CD8-positive, alpha-beta memory T cell (primary cell): ENCODE measurements at places on chromosomes 1 and 21.

DNA sequence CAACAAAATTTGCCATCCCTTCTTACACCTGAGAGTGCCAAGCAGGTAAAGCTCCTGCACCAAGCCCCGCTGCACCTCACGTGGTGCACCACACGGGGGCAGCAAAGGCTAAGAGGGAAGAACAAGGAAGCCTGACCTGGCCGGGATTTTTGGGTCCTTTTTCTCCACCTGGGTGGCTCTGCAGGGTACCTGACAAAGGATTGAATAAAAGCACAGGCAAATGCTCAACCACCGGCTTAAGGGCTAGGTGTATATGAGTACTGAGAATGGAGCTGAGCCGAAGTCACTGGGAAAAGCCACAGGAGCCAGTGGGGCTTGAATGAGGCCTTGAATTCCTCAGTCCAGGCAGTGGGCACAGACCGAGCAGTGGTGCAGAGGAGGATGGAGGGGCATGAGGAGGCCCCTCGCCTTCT lies 36.4 kb downstream of the ZNF697 start:
- DNase-seq = no peak

- DNase-seq = no peak
Measured at GRCh38 chr1:235776396-235776795, 90.3 kb downstream of the LYST start.

DNA sequence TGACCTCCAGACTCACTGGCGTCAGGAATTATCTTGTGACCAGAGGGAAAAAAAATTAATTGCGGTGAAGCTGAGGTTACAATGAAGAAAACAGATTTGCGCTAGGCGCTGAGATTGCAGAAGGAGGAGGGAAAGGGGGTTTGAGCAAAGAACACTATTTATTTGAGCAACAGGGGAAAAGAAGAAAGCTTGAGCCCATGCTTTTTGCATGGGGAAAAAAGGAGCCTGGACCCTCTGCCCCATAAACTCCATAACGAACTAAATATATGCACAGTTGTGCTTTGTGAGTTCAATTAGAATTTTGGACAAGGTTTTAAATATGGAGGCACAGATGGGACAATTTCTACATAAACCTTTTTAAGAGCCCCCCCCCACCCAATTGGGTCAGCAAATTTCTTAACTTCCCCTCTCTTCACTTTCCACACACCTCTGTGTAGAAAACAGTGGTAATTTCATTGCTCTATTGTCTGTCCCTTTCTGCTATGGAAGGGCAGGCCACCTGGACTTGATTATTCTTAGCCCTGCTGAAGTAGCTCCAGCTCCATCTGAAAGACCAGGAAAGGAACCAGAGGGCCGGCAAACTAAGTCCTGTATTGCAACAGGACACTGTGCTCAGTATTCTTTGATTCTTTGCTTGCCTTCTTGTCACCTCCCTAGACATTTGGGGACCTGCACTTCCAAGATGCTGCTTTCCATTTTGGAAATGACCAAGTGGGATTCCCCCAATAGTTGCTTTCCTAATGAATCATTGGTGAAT lies 862 bp upstream of the ID3 start:
- no peak for DNase-seq

DNA sequence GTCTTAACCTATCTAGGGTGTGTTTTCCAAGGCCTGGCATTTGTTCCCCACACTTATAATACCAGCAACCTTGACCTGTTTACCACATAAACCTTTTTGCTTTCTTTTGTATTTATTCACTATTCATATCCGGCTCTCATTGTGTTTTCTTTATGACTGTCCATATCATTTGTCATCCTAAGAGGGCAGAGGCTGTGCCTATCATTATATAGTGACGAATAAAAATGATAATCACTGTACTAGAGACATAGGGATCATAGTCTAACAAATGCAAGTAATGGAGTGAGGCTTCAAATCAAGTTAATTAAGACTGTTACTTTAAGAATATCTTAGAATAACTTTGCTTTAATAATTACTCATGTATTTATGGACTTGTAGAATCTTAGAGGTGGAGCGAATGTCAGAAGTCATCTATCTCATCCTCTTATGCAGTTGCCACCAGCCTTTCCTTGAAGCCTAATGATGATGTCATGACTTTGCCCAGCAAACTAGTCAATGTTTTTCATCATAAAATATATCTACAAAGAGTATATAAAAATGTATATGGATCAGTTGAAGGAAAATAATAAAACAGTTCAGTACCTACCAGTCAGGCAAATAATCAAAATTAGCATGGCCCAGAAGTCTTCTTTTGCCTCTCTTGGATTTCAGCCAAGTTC lies 4.7 kb upstream of the ETV3 start:
- no peak for DNase-seq

GRCh38 chr1:172670316-172670715 lies 11.4 kb downstream of the FASLG start:
- DNase-seq = no peak

DNA sequence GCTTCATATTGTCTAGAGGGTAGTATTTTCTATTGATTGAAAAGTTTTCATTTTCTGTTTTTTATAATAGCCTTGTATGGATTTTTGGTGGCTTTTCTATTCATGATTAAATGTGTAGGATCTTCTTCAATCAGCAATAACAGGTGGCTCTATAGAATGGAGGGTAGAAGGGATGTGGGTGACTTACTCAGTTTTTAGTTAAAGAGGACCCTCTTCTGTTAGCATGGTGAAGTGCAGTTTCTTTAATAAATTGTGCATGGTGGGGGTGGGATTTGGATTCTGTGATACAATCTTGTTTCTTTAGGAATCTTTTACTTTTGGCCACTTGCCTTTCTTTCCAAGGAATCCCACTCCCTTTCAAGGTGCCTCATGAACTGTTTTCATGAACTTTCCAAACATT lies 64.7 kb downstream of the SLC35A3 start:
- DNase-seq = no peak

- peak; percentile 47 for DNase-seq
Measured at GRCh38 chr1:206658264-206658980, 23.1 kb downstream of the DYRK3 start.

DNA sequence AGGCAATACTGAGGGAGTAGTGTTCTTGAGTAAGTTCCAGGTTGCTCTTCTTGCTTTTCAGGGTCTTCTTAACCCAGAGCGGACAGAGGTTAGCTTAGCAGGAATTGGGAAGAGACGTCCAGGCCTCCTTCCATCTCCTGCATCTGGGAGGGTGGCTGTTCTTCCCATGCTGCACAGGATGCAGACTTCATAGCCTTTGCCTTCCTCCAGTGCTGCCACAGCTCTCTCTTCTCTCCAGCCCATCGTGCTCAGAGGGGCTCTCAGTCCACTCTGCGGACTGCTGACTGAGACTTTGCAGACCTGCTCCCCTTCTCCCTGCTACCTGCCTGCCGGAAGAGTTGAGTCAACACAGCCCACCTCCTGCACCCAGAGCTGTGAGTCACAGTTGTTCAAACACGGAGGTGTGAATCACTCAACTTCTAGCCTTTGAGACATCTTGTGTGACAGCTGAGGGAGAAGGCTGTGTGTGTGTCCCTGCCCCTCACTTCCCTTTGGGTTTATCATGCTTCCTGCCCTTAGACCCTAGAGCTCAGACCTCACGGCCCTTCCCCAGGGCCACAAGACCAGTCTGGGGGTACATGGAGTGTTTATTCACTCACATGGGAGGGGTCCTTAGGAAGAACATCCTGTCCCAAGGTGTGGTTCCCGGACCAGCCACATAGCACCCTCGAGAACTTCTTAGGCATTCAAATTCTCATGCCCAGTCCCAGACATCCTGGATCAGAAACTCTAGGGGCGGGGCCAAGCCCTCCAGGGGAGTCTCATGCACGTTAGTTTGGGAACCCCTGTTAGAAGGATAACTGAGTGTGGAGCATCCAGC lies 158.3 kb upstream of the CACNA1E start:
- no peak for DNase-seq

DNA sequence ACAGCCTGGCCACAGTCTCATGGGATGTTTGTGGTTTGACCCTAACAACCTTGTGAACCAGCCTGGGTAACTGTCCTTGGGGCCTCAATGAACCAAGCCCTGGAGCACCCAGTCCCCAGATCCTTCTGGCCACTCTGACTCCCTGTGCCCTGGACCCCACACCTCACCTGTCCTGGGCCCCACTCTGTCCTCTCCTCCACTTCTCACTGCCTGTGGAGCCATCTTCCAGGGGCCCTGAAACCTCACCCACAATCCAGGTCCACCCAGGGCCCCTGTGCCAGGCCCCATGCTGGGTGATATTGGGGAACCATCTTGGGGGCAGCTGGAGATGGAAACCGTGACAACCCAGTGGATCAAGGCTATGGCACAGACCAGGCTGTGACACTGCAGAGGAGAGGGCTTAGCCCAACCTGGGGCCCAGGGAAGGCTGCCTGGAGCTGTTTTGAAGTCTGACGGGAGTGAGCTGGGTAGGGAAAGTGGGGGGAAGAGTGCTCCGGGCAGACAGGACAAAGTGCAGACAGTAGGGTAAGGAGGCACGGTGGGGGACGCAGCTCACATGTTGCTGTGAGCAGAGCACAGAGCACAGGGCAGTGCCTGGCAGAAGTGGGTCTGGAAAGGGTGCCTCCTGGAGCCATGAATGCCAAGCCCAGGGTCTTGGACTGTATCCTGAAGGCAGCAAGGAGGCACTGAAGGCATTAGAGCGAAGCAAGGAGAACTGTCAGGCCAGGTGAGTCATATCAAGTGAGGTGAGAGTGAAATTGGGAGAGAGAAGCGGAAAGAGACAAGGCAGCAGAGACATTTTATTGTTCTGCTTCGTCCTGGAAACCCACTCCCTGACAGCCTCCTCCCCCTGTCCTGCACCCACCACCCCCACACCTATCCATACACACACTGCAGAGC lies 12.1 kb upstream of the LRP8 start:
- DNase-seq = no peak

- DNase-seq = no peak
Measured at GRCh38 chr1:57091642-57092041, 125.8 kb upstream of the C8B start.

GRCh38 chr1:212310383-212310782 lies 25.2 kb downstream of the PPP2R5A start:
- DNase-seq = no peak

- DNase-seq = no peak
Measured at GRCh38 chr21:26888931-26889330, 43.7 kb upstream of the ADAMTS1 start.

DNA sequence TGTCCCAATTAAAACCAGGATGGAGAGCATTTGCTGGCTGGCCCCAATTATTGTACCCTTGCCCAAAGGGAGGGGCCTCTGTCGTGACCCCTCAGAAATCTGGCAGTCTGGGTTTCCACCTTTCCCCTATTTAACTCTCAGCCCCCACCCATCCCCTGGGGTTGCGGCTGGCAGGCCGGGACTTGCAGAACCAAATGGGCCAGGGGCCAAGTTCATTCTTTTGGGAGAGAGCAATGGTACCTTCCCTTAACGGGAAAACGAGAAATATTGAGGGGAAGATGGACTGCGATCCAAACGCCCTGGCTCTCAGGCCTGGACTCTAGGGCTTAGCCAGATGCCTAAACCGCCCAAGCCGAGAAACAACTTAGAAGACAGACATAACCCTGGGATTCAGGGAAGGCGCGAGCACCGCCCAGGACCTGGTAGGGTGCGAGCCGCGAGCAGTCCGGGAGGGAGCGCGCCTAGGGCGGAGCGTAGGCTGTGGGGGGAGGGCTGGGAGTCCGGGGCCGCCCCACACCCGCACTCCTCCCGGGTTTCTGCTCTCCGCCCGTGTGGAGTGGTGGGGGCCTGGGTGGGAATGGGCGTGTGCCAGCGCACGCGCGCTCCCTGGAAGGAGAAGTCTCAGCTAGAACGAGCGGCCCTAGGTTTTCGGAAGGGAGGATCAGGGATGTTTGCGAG lies at the start of gene SLC27A3:
SLC27A3 (plus strand) TSS at position 628 of the 678 bp plus-strand sequence. CDS start 91 bp downstream, outside the sequence.
- DNase-seq = no peak

GRCh38 chr1:16120940-16121410 lies 34.9 kb downstream of the EPHA2 start:
- DNase-seq = no peak

- DNase-seq = no peak
Measured at GRCh38 chr1:15207829-15208429, 39.1 kb upstream of the FHAD1 start.

DNA sequence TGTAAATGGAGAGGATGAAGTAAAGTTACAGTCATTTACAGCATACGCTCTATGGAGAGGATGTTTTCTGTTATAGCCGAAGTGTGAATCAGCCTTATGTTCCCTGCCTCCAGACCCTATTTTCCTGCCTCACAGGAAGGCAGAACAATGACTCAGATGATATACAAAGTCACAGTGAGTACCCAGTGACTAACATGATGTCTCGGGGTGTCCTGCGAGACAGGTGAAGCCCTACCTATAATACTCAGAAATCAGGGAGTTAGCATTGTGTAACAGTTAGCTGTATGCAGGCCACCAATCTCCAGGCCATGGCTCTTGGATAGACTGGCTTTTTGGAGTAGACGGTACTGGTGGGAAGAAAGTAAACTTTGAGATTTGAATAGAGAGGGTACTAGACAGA lies 55.6 kb upstream of the FBXO28 start:
- DNase-seq = no peak

GRCh38 chr1:174077749-174078490 lies 55.8 kb upstream of the RC3H1 start:
- no peak for DNase-seq

GRCh38 chr1:115089420-115090185 lies at the start of gene TSPAN2:
TSPAN2 (minus strand) TSS chr1:115089503; CDS start chr1:115089432, 71 bp downstream.
- DNase-seq = peak; percentile 64

DNA sequence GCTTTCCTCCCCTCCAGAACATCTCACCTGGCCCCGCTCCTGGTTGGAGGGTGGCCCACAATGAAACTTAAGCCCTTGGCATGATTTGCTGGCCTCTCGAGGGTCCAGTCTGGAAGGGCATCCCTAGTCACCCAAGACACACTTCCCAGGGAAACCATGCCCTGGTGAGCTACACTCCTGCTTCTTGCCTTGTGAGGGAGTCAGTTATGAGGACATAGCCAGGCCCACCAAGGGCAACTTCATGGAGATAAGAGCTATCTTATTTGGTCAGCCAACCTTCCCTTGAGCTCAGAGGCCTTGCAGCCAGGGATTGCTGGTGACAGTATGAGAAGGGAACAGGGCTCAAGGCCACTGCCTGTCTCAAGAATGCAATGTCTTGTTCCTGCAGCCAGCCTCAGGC lies 9.7 kb downstream of the TNR start:
- no peak for DNase-seq

- no peak for DNase-seq
Measured at GRCh38 chr21:35905963-35906345, 154.4 kb downstream of the SETD4 start.

- no peak for DNase-seq
Measured at GRCh38 chr1:22618056-22618455, 18.4 kb upstream of the C1QA start.

GRCh38 chr1:205091043-205091740 lies 6.9 kb upstream of the TMEM81 start:
- no peak for DNase-seq
